ENCODE measurements at places on chromosomes 13 and 19. TPM values are rescaled to one million over a fixed set of nuclear protein-coding genes. Genes with fewer than 3 reads are reported as not detected.

IGSF23 gene
- total RNA-seq, result not detected

- DNase-seq, result no peak
These were observed 154.6 kb downstream of the FLT1 start for GRCh38 chr13:28340272-28340793.

GRCh38 chr13:53060840-53061490 is 32.4 kb downstream of the OLFM4 start:
- DNase-seq, result no peak

TUBA3C gene
- not detected for total RNA-seq
